NCI-H460 (cell line): ENCODE measurements at places on chromosomes 7 and 10. TPM values are rescaled to one million over a fixed set of nuclear protein-coding genes. Genes with fewer than 3 reads are reported as not detected.

The ASB10 gene
- not detected in 2 replicates for total RNA-seq

The ABCB4 gene
- 0.07 TPM in 1 of 2 replicates, not detected in the other for total RNA-seq

The CRTAC1 gene
- not detected in 2 replicates for total RNA-seq

The FEZF1 gene
- 0.17 TPM in 1 of 2 replicates, not detected in the other for total RNA-seq

The MMD2 gene
- not detected in 2 replicates for total RNA-seq

The GIMAP7 gene
- total RNA-seq = not detected in 2 replicates

The DNAH11 gene
- 0.22 and 0.40 TPM in 2 replicates for total RNA-seq

The TMEM178B gene
- 9.6 and 10.9 TPM in 2 replicates for total RNA-seq

The CYP51A1 gene
- total RNA-seq = 106 and 113 TPM in 2 replicates

The C10orf67 gene
- 0.09 TPM in 1 of 2 replicates, not detected in the other for total RNA-seq

The KCNIP2 gene
- 2.0 TPM in 2 replicates for total RNA-seq

The CYP2C19 gene
- total RNA-seq = not detected in 2 replicates

The FOXI2 gene
- total RNA-seq = not detected in 2 replicates

The GIMAP5 gene
- not detected in 2 replicates for total RNA-seq

The ITPRID1 gene
- total RNA-seq = not detected in 2 replicates

The PVRIG gene
- total RNA-seq = not detected in 2 replicates

The VSTM4 gene
- not detected in 2 replicates for total RNA-seq

The CALML3 gene
- total RNA-seq = not detected in 2 replicates

The PSD gene
- total RNA-seq = 0.29 and 0.32 TPM in 2 replicates

The FAM237B gene
- not detected in 2 replicates for total RNA-seq

The SSMEM1 gene
- total RNA-seq = 0.12 TPM in 1 of 2 replicates, not detected in the other

The LEP gene
- total RNA-seq = not detected in 2 replicates

The BICC1 gene
- total RNA-seq = 0.49 and 0.52 TPM in 2 replicates

The PNLIPRP3 gene
- total RNA-seq = not detected in 2 replicates

The ZNF92 gene
- 12.0 and 12.2 TPM in 2 replicates for total RNA-seq
